Activated naive CD4-positive, alpha-beta T cell treated with anti-CD3 and anti-CD28 coated beads, Interleukin-2, amount 10 ng/mL, durations not matched to agents 7 days and 5 days (primary cell): ENCODE measurements at places on chromosomes 3 and 15.

- H3K36me3 ChIP-seq: no peaks in the 10 kb centered on the region
- no peak for DNase-seq
- H3K4me3 ChIP-seq: no peak overlapping the region
- H3K4me1 ChIP-seq: no peaks in the 10 kb centered on the region
- H3K27me3 ChIP-seq: no peaks in the 10 kb centered on the region
These were observed 61.8 kb downstream of the ZBBX start for GRCh38 chr3:167318306-167318705.

DNA sequence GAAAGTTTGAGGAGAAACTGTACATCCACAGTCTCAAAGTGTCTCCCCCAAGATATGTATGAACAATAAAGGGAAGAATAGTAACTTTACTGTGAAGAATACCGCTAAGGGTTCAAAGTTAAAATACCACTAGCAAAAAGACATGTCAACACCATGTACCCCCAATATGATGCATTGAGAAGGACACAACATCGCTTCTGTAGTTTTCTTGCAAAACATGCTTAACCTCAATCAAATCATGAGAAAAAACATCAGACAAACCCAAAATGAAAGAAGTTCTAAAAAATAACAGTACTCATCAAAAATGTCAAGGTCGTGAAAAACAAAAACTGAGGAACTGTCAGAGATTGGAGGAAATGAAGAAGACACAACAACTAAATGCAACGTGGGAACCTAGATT, 3.6 kb downstream of the HERC1 start:
- no peak overlapping the region for H3K4me3 ChIP-seq
- H3K27ac ChIP-seq: peak overlapping the region; percentile 3
- H3K27me3 ChIP-seq: no peaks in the 10 kb centered on the region
- DNase-seq: no peak

DNA sequence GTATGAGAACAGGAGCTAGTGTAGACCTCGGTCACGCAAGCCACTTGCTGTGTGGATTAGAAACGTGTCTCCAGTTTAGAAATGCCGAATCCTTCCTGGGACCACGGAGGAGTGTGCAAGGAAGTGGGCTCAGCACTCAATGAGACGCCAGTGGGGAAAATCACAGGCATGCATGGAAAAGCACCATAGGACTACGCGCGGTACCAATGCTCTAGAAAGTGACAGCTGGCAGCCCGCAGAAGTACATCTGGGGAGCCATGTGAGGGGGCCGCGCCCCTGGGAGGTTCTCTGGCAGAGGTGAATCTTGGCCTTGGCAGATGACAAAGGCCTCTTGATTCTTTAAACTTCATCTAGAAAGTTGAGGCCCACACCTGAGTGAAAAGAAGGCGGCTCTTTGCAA, 99.3 kb downstream of the LRRK1 start:
- no peaks in the 10 kb centered on the region for H3K36me3 ChIP-seq
- H3K27ac ChIP-seq: no peak overlapping the region
- H3K4me3 ChIP-seq: no peak overlapping the region
- no peak for DNase-seq
- H3K4me1 ChIP-seq: no peaks in the 10 kb centered on the region

GRCh38 chr15:96501362-96501761, 170.9 kb downstream of the NR2F2 start:
- DNase-seq: no peak
- H3K27ac ChIP-seq: no peak overlapping the region
- H3K4me3 ChIP-seq: no peak overlapping the region

DNA sequence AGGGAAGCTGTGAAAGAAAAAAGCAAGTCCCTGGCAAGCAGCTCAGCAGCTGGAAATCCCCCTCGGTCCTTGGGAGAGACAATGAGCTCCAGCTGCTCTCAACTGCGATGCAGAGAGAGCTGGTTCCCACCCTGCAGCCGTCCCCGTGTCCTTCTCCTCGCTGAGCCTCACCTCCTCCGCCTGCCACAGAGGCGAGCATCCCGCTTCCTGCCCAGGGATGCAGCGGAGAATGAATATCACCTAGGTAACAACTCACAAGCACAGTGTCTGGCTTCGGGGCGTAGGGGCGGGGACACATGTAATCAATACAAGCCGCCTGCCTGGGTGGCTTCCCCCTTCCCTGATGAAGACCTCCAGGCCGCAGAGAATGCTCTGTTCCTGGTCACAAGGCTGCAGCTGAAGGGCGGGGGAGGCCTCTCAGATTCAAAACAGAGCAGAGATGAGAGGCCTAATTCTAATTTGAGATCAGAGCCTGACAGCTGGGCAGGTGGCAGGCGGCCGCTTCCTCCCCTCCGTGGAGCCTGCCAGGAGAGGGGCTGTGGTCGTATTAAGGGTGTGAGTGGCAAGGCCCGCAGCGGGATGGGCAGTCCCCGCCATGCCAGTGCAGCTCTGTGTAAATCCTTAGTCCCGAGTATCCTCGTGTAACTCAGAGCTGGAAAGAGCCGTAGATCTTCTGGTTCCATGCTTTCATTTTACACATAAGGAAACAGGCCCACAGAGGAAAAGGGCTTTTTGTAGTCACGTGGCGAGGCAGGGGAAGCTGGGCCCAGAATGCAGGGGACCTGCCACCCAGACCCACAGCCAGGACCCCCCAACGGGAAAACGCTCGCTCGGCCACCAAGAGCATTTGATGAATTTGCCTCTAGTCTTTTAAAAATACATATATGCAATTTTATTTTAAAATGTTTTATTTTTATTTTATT, 24.3 kb downstream of the ZDHHC19 start:
- peak overlapping the region; percentile 7 for H3K4me3 ChIP-seq
- no peaks in the 10 kb centered on the region for H3K36me3 ChIP-seq
- H3K27ac ChIP-seq: peak overlapping the region; percentile 81
- H3K4me1 ChIP-seq: peaks cover 53% of the 10 kb centered on the region
- DNase-seq: no peak
- H3K27me3 ChIP-seq: no peaks in the 10 kb centered on the region

DNA sequence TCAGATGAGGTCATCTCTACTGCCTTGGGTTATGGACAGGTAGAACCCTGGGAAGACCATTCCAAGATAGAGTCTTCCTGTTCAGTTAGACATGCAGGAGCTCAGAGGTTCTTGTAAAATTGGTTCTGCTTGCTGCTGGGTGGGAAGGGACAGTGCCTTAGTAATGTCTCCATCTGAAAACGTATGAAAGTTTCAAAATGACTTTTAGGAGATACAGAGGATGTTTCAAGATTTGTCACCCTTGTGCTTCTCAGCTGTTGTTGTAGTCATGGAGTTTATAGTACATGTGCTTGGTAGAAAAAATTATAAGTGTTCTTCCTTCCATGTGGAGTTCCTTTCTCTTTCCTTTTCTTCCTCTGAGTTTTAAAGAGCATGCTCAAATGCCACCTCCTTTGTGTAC, 885.2 kb upstream of the CFAP20DC start:
- H3K27me3 ChIP-seq: no peaks in the 10 kb centered on the region
- DNase-seq: no peak
- H3K4me3 ChIP-seq: no peak overlapping the region
- peaks cover 54% of the 10 kb centered on the region for H3K4me1 ChIP-seq
- peaks cover 80% of the 10 kb centered on the region for H3K36me3 ChIP-seq

GRCh38 chr3:170727754-170728153, 141.9 kb upstream of the SLC7A14 start:
- no peak overlapping the region for H3K27ac ChIP-seq
- no peaks in the 10 kb centered on the region for H3K36me3 ChIP-seq
- no peaks in the 10 kb centered on the region for H3K4me1 ChIP-seq
- no peaks in the 10 kb centered on the region for H3K27me3 ChIP-seq
- no peak overlapping the region for H3K4me3 ChIP-seq
- DNase-seq: no peak

DNA sequence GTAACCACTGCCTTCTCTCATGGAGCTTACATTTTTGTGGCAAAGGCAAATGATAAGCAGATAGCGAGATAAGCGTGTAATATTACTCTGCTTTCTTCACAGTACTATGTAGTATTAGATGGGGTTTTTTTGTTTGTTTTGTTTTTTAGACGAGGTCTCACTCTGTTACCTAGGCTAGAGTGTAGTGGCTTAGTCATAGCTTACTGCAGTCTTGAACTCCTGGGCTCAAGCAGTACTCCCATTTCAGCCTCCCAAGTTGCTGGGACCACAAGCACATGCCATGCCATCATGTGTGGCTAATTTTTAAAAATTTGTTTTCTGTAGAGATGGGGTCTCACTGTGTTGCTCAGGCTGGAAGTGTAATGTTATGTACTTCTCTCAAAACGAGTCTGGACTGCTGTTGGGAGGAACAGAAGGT, 22.9 kb downstream of the MBNL1 start:
- H3K27me3 ChIP-seq: no peaks in the 10 kb centered on the region
- peak overlapping the region; percentile 53 for H3K27ac ChIP-seq
- H3K4me1 ChIP-seq: peaks cover 82% of the 10 kb centered on the region
- H3K4me3 ChIP-seq: no peak overlapping the region
- DNase-seq: no peak

DNA sequence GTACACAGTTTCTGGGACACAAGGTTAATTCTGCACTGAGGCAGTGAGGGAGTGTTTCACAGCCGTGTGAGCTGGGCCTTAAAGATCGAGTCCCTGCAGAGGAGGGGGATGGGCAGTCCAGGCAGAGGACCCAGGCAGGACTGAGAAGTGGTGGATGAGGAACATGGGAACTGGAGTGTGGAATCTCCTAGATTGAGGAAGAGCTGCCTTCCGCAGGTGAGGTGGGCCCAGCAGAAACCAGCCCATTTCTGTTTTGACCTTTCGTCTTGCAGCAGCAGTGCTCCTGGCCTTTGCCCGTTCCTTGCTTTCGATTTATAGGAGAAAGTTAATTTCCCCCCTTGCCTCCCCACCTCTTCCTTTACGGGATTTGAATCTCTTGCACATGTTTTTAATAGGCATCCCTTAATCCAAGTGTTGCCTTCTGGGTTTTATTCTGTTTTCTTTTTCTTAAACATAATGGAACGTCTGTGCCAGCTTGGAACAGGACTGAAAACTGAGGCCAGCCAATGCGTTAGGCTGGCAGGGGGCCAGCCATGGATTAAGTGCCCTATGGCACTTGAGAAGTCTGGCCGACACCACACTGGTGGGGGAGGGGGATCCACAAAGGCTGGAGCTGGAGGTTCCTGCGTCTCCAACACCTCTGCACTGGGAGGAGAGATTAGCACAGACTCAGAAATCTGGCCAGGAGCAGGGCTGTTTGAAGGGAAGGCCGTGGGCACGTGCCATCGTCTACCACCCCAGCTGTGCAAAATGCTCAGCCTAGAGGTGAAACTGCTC, 78.1 kb downstream of the AAGAB start:
- H3K27ac ChIP-seq: peak overlapping the region; percentile 71
- H3K36me3 ChIP-seq: peaks cover 73% of the 10 kb centered on the region
- H3K4me1 ChIP-seq: peaks cover 56% of the 10 kb centered on the region
- H3K27me3 ChIP-seq: no peaks in the 10 kb centered on the region
- no peak overlapping the region for H3K4me3 ChIP-seq

GRCh38 chr15:82709421-82710207, at the start of gene AP3B2:
TSS of gene AP3B2 (minus strand) at chr15:82709875. CDS start at chr15:82709706, 169 bp downstream.
- H3K27ac ChIP-seq: no peak within 1 kb of the TSS
- DNase-seq: peak; percentile 81
- no peaks in the 10 kb centered on the region for H3K4me1 ChIP-seq
- H3K27me3 ChIP-seq: peaks cover 23% of the 10 kb centered on the region

- H3K36me3 ChIP-seq: no peaks in the 10 kb centered on the region
- H3K27me3 ChIP-seq: peaks cover 5% of the 10 kb centered on the region
- no peak overlapping the region for H3K27ac ChIP-seq
These were observed 64.7 kb upstream of the NPHP3 start for GRCh38 chr3:132786890-132787289.

DNA sequence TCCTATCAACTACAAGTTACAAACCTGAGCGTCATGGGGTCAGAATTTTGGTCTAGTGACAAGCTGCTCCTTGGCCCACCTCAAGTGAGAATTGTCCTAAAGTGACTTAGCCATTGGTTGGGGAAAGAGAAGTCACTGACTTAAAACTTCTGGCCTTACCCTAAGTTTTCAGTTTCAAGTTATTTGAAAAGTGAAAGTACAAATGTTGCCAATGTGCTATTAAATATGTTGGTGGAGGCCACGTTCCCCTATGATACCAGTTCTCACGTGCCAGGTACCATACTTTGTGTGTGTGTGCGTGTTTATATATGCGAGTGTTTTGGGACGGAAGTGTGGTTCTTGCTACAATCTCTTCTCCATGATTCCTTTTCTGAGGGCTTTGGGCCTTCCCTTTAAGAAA, 22.6 kb upstream of the RASGRP1 start:
- H3K36me3 ChIP-seq: peaks cover 18% of the 10 kb centered on the region
- DNase-seq: peak; percentile 32
- peak overlapping the region; percentile 67 for H3K27ac ChIP-seq

DNA sequence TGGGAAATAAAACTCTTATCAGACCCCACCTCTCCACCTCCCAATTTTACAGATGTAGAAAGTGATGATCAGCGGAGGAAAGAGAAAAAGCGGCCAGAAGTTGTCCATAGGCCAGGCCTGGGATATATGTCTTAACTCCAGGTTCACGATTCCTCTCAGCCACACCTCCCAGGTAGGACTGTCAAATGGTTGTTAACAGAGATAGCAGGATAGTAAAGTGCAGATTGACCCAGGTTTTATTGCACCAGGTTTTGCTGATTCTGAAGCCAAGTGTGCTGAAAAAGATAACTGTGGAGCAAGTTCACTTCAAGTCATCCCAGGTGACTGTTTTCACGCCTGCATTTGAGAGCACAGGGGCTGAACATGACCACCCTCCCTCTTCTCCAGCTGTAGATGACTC, 36.1 kb downstream of the LSM3 start:
- no peaks in the 10 kb centered on the region for H3K4me1 ChIP-seq
- no peak overlapping the region for H3K27ac ChIP-seq
- no peak overlapping the region for H3K4me3 ChIP-seq
- DNase-seq: no peak
- H3K36me3 ChIP-seq: no peaks in the 10 kb centered on the region

GRCh38 chr15:47870956-47871625, 153.8 kb downstream of the SEMA6D start:
- H3K27ac ChIP-seq: no peak overlapping the region
- H3K4me3 ChIP-seq: no peak overlapping the region
- no peaks in the 10 kb centered on the region for H3K4me1 ChIP-seq
- no peak for DNase-seq
